Right renal cortex interstitium (tissue), 3 donors: ENCODE measurements at places on chromosomes 13 and 19.

- DNase-seq, result no peak
These were observed 330.2 kb downstream of the TEX29 start for GRCh38 chr13:111650626-111651025.

- DNase-seq, result no peak
These were observed 118.2 kb upstream of the TSC22D1 start for GRCh38 chr13:44694291-44694690.

GRCh38 chr19:50500060-50500752 is 10.8 kb downstream of the JOSD2 start:
- DNase-seq, result no peak

GRCh38 chr13:60108589-60108988 is 55.1 kb downstream of the DIAPH3 start:
- DNase-seq, result no peak

DNA sequence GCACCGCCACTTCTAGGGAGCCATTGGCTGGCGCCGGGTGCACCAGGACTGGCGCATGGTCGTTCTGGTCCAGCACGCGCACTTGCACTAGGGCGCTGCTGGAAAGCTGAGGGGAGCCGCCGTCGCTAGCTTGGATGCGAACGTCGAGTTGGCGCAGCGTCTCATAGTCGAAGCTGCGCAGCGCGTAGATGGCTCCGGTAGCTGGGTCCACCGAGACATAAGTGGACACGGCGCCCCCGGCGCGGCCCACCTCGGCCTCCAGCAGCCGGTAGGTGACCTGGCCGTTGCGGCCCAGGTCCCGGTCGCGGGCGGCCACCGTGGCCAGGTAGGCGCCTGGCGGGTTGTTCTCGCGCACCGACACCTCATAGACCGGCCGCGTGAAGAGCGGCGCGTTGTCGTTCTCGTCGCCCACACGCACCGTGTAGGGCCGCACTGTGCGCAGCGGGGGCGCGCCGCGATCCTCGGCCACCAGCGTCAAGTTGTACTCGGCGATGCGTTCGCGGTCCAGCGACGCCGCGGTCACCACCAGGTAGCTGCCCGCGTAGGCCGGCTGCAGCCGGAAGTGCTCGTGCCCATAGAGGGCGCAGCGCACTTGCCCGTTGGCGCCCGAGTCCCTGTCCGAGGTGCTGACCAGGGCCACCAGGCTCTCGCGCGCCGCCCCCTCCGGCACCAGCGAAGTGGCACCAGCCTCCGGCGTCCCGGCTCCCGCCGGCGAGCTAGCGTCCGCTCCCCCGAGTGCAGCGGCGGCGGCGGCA is 1.7 kb downstream of the PCDH8 start:
- peak; percentile 68 for DNase-seq

DNA sequence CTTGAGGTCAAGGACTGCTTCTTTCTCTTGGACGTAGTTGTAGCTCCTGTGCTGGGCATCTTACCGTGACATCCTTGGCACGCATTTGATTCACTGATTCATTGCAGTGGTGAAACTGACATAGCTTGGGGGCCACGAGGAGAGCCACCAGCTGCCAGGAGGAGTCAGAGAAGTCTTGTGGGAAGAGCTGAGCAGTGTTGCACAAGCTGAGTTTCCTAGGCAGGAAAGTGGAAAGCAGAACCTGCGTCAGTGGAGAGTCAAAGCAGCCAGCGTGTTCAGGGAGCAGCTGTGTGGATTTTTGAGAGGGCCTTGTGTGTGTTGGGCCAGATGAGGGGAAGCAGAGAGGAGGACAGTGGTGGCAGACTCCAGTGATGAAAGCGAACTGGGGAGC is 5.3 kb upstream of the GPR183 start:
- DNase-seq, result no peak
